ENCODE measurements at places on chromosomes 4 and X.

- peak; percentile 95 for DNase-seq
These were observed 1.4 kb upstream of the UGT2B4 start for GRCh38 chr4:69497076-69497475.

DNA sequence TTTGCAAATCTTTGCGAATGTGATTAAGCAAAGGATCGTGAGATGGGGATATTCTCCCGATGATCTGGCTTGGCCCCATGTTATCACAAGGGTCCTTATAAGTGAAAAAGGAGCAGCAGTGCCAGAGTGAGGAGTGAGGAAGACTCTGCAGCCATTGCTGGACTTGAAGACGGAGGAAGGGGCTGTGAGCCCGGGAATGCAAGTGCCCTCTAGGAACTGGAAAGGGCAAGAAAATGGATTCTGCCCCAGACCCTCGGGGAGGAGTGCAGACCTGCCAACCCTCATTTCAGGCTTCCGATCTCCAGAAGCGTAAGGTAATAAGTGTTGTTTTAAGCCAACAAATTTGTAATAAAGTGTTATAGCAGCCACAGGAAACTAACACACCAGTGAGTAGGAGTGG lies 76.3 kb downstream of the EVC start:
- DNase-seq = no peak

DNA sequence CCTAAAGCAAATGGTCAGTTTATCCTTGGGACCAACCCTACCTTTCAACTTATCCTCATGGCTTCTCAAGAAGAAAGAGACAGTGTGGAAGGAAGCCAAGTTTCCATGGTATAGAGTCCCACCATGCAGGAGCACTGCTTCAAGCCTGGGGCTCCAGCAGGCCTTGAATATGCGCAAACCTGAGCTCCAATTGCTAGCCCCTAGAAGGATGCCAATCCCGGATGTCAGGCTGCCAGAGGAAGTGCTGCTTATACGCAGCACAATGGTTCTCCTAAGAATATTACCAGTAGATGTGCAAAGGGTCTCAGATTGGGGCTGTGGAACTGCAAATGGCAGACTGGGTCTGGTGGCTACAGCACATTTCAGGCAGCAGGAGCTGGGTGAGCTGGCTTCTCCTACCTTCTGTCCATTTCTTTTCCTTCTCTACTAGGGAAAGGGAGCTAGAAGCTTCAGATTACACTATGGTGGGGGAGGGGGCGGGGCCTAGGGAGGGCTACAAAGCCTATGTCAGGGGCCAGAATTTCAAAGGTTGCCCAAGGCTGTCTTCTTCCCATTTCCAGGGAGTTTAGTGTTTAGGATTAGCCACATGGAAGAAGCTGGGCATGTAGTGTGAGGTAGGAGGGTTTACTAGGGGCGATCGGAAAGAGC lies 40.7 kb upstream of the CITED1 start:
- DNase-seq = no peak

GRCh38 chr4:176277162-176277904 lies 8.3 kb upstream of the ASB5 start:
- DNase-seq = peak; percentile 73
